ENCODE measurements at places on chromosomes 1 and 21. TPM values are rescaled to one million over a fixed set of nuclear protein-coding genes. Genes with fewer than 3 reads are reported as not detected.

The FCMR gene
- total RNA-seq = not detected

The KCNQ4 gene
- total RNA-seq = not detected

The OVAAL gene
- total RNA-seq = 0.09 TPM

The FMN2 gene
- total RNA-seq = not detected

The FAAH gene
- total RNA-seq = 0.75 TPM

The RPTN gene
- 0.19 TPM for total RNA-seq

The CD1B gene
- total RNA-seq = not detected

The EPHA8 gene
- total RNA-seq = not detected

The ZNHIT6 gene
- 13.6 TPM for total RNA-seq

The AMPD1 gene
- total RNA-seq = not detected

The NES gene
- 127 TPM for total RNA-seq

The RAVER2 gene
- total RNA-seq = 7.2 TPM
